Cerebellar nuclear complex (tissue), 1 donor: ENCODE measurements at places on chromosomes 6 and 20.

DNA sequence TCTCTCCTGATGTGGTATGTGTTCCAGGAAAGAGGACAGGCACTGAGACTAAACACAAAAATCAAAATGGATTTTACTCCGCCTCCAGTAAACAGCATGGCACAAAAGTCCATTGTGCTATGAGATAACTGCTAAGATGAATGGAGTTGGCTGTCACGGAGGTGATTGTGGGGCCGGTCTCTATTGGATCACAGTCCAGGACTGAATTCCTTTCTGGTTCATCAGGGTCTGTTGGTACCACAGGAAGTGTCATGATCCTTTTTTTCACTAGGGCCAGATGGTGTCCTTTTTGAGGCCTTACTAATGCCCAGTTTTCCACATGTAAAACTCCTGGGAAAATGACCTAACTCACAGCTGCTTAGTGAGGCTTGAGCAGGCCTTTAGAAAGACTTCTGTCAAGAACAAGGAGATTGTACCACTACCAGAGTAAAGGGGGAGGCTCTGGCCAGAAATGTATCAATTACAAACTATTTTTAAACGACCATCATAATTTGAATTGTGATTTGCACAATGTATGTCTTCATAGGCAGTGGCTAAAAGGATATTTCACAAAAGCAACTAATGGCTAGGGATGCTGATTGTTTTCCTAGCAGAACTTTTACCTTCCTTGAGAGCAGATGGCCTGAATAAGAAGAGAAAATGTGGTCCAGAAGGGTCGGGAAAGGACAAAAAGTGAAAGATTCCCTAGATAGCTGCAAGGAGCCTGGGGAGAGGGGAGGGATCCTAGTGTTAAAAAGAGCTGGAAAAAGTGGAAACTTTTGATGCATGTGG is 192.2 kb upstream of the POU3F2 start:
- no peak for DNase-seq

- DNase-seq = no peak
Observed at GRCh38 chr20:48187851-48188250, 402.6 kb upstream of the SULF2 start.

GRCh38 chr20:32387252-32387651 is 29.1 kb downstream of the ASXL1 start:
- no peak for DNase-seq

GRCh38 chr6:55082021-55082420 is 92.3 kb upstream of the HCRTR2 start:
- no peak for DNase-seq
